ENCODE measurements at places on chromosomes 11 and 22. TPM values are rescaled to one million over a fixed set of nuclear protein-coding genes. Genes with fewer than 3 reads are reported as not detected.
A peak's percentile ranks its signal among the peaks of the same experiment; 100 is the strongest.

The DNAJB13 gene
- total RNA-seq: 0.31 TPM

The CTSW gene
- 44.3 TPM for total RNA-seq

The MS4A6E gene
- total RNA-seq: not detected

The UBQLNL gene
- total RNA-seq: not detected

The C1QTNF6 gene
- 3.6 TPM for total RNA-seq

- H3K36me3 ChIP-seq: no peaks in the 10 kb centered on the region
- no peak overlapping the region for H3K27ac ChIP-seq
- H3K27me3 ChIP-seq: no peaks in the 10 kb centered on the region
Measured at GRCh38 chr22:48705159-48705916, 1122.3 kb downstream of the BRD1 start.

DNA sequence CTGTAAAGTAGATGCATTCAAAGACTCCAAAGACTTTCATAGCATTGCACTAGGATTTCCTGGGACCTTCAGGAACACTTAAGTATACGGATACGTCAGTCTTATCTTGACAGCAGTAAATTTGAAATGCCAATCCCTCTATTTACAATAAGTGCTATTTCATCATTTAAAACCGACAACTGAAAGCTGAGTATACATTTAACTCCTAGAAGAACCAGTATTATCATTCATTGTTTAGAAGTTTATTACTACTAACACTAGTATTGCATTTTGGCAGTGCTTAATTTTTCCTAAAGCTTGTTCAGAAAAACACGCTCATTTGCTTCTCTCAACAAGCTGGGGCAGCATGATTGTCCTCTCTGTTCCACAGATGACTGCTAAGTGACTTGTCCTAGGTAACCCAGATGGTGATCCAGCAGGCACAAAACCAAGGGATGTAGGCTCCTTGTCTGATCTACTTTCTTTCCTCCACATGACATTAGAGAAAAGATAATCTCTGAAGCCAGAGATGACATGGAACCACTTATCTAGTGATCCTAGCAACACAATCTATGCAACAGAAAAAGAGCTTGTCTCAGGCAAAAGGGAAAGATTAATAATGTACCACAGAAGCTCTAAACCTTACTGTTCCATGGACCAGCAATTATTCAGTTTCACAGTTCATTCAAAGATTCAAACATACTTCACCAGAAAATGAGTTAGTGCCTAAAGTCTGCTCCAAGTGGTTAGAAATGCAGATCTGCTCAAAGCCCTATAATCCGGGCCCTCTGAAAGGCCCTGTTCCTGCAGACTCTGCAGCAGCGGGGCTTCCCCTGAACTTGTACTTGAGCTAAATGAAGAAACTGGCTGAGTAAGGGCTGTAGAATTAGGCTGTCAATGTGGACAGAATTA, 5.2 kb downstream of the MAML2 start:
- peaks cover 74% of the 10 kb centered on the region for H3K4me1 ChIP-seq
- no peaks in the 10 kb centered on the region for H3K27me3 ChIP-seq
- DNase-seq: no peak
- H3K27ac ChIP-seq: peak overlapping the region; percentile 21
- H3K36me3 ChIP-seq: no peaks in the 10 kb centered on the region

DNA sequence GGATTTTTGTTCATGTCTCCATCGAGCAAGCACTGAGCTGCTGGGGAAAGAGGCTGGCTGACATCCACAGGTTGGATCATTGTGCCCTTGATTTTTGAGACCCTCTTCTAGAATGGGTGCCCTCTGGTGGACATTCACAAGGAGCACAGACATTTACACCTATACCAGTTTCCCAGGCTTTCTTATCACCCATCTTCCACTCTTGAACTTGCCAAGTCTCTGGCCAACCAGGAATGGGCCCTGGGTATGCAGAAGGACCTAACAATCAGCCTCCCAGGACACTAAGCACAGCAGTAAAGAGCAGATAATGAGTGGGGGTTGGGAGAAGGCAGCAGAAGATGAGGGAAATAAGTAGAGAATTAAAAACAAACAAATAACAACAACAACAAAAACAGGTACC, 5.7 kb upstream of the INTS4 start:
- no peaks in the 10 kb centered on the region for H3K27me3 ChIP-seq
- DNase-seq: peak; percentile 40
- no peak overlapping the region for H3K27ac ChIP-seq
- no peak overlapping the region for H3K4me3 ChIP-seq
- H3K36me3 ChIP-seq: no peaks in the 10 kb centered on the region

- H3K4me1 ChIP-seq: no peaks in the 10 kb centered on the region
- no peak overlapping the region for H3K4me3 ChIP-seq
- no peaks in the 10 kb centered on the region for H3K27me3 ChIP-seq
- DNase-seq: no peak
- H3K36me3 ChIP-seq: no peaks in the 10 kb centered on the region
- H3K27ac ChIP-seq: no peak overlapping the region
Measured at GRCh38 chr11:125869521-125869920, 17.9 kb upstream of the HYLS1 start.

GRCh38 chr11:131656179-131656838, 285.9 kb downstream of the NTM start:
- H3K27ac ChIP-seq: no peak overlapping the region
- no peaks in the 10 kb centered on the region for H3K27me3 ChIP-seq
- H3K4me1 ChIP-seq: no peaks in the 10 kb centered on the region
- no peaks in the 10 kb centered on the region for H3K36me3 ChIP-seq

GRCh38 chr11:118625036-118625690, 17.7 kb downstream of the PHLDB1 start:
- H3K36me3 ChIP-seq: no peaks in the 10 kb centered on the region
- H3K27ac ChIP-seq: no peak overlapping the region
- H3K4me3 ChIP-seq: no peak overlapping the region
- DNase-seq: no peak
- H3K4me1 ChIP-seq: peaks cover 8% of the 10 kb centered on the region
- H3K27me3 ChIP-seq: peaks cover 5% of the 10 kb centered on the region

DNA sequence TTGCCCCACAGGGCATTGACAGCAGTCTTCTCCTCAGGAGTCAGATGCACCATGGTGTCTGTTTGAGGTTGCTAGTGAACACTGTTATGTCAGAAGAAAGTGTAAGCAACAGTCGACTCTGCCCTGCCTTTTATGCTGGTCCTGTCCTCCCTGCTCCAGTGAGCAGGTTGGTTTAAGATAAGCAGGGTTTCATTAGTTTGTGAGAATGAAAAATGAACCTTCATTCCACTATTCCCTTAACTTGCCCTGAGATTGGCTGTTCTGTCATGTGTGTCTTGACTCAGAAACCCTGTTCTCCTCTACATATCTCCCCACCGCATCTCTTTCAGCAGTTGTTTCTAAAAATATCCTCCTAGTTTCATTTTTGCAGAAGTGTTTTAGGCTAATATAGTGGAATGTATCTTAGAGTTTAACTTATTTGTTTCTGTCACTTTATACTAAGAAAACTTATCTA, at the start of gene HBD:
TSS of gene HBD (minus strand) at position 103 of the 454 bp plus-strand sequence. CDS start at position 53, 50 bp downstream.
- no peak for DNase-seq
- H3K27me3 ChIP-seq: no peaks in the 10 kb centered on the region
- no peaks in the 10 kb centered on the region for H3K4me1 ChIP-seq

DNA sequence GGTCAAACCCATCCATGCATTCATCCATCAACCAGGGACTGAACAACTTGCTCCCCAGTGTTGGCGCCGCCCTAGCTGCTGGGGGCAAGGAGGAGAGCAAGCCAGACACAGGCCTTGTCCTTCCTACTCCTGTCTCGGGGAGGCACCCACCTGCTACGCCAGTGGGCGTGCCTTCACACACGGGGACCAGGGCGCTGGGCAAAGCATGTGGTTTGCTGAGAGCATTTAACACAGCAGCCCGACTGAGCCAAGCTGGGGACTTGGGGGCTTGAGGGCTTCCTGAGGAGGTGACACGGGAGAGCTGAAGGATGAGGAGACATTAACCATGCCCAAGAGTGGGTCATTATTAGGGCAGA, 30.6 kb downstream of the CACNA1I start:
- no peak for DNase-seq
- H3K27ac ChIP-seq: no peak overlapping the region
- no peaks in the 10 kb centered on the region for H3K36me3 ChIP-seq
- H3K4me3 ChIP-seq: no peak overlapping the region

- no peak for DNase-seq
- H3K4me3 ChIP-seq: no peak overlapping the region
- H3K27me3 ChIP-seq: no peaks in the 10 kb centered on the region
- H3K27ac ChIP-seq: no peak overlapping the region
Measured at GRCh38 chr11:73196576-73196975, 21.5 kb upstream of the P2RY2 start.

- no peaks in the 10 kb centered on the region for H3K36me3 ChIP-seq
- H3K27ac ChIP-seq: no peak overlapping the region
- H3K4me1 ChIP-seq: peaks cover 8% of the 10 kb centered on the region
- H3K27me3 ChIP-seq: no peaks in the 10 kb centered on the region
- DNase-seq: no peak
Measured at GRCh38 chr11:2994336-2994730, 2.2 kb upstream of the NAP1L4 start.

Data from CD8-positive, alpha-beta memory T cell (primary cell).